MV-4-11 (cell line): ENCODE measurements at places on chromosomes 1 and 21.
A peak's percentile ranks its signal among the peaks of the same experiment; 100 is the strongest.

DNA sequence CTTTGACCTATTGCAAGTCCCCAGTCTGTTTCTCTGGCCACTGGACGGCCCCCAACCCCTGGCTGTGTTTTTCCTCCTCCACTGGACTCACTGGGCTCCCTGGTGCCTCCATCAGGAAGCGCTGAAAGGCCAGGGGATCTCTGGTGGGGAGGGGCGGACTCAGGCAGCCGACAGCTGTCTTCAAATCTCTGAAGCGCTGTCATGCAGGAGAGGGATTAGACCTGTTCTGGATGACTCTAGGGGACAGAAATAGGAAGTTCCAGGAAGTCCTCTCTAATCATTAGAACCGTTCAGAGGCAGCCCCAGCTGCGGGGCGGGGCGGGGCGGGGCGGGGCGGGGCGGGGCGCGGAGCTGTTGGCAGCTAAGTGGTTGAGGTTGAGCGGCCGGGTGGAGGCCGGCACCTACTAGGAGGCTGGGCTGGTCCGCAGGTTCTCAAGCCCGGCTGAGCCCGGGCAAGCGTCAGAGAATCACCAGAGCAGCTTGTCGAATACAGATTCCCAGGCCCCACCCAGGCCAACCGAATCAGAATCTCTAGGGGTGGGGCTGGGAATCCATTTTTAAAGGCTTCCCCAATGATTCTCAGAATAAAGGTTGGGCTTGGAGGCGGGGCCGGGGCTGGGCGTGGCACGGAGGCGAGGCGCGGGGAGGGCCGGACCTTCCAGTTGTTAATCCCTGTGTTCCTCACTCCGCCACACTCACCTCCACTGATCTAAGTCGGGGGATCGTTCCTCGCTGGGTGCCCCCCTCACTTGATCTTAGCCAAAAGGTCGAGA lies 11.4 kb upstream of the PHLDA3 start:
- DNase-seq, result peak; percentile 90

DNA sequence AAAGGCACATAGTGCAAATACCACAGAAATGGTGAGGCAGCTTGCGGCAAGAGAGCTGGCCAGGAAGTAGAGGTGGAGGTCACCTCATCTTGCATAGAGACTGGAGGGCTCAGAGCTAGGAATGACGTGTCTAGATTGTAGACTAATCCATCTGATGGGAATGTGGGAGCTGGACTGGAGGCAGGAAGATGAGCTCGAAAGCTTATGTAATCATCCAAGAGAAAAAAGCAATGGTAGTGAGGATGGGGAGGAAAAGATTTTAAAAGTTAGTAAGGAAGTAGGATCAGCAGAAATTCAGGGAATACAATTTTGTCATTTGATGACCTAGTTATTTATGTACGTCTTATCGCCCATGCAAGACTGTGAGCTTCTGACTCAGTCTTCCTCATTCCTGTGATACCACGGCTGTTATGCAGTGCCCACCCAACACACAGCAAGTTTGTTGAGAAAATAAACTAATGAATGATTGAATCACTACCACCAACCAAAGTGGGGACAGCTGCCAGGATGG lies 123.9 kb downstream of the RRAGC start:
- DNase-seq, result no peak

DNA sequence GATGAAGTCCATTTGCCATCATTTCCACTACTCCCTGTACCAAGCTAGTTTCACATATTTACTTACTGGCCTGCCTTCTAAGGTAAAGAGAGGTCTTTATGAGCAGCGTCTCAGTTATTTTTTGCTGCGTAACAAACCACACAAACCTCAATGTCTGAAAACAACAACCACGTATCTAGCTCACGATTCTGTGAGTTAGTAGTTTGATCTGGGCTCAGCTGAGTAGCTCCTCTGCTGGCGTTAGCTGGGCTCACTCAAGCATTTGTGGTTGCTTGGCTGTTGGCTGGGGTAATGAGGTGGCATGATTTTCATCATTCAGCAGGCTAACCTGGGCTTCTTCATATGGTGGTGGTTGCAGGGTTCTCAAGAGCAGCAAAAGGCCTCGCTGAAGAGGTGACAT lies 225.4 kb downstream of the FOXD2 start:
- DNase-seq, result no peak

- DNase-seq, result no peak
Measured at GRCh38 chr1:9746651-9747050, 77.1 kb downstream of the CLSTN1 start.

- DNase-seq, result no peak
Measured at GRCh38 chr1:41936107-41936506, 17.4 kb upstream of the HIVEP3 start.

DNA sequence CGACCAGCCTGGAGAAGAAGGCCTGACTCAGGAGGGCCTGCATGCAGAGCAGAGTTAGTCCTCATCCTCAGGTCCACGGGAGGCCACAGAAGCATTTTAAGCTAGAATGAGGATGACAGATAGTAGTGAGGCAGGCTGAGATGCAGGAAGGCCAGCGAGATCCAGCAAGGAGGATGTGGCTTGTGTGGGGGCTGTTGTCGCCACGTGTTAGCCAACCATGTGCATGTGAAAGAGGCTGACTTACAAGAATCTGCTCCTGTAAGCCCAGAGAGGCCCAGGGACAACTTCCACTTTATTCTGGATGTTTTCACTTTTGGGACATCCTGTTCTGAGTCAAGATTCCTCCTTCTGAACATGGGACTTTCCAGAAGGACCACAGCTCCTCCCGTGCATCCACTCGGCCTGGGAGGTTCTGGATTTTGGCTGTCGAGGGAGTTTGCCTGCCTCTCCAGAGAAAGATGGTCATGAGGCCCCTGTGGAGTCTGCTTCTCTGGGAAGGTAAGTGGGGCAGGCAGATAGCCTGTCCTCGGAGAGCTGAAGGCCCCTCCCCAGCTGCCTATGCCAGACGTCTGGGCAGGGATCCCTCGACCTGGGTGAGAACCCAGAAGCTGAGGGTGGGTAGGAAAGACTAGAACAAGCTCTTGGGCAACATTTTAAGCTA lies at the start of gene SLAMF8:
TSS of gene SLAMF8 (plus strand) at position 433 of the 661 bp plus-strand sequence. CDS start at position 459, 26 bp downstream.
- peak; percentile 85 for DNase-seq

DNA sequence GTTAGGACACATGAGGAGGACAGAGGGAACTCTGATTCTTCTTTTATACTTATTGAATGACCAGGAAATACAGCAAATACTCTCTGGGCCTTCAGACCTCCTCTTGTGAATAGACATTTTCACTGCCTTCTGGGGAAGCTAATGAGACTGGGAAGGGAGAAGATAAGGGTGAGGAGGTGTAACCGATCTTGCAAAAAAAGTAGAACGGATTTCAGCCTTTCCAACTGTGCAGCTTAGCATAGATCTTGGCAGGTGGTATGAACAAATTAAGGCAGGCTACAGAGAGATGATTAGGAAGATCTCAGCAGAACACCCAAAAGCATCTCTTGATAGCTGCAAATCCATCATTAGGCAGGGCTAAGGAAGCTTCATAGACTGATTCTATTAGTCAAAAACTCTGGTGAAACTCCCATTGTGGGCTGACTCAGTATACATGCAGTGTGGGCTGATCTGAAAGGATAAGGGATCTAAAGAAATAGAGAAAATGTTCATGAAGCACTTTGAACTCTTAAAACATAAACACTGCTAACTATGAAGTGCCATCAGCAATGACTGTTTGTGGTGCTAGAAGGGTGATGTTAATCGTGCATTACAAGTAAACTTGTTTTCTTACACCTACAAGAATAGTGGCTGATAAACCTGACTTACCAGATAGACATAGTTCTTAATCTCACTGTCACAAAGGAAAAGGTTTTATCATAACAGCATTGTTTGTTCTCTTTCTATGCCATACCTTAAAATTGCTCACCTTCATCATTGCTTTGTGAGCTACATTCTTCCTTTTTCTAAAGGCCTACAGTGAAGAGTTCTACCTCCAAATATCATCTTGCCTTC lies 85.5 kb upstream of the PALMD start:
- no peak for DNase-seq

GRCh38 chr21:34702341-34703170 lies 33.8 kb downstream of the CLIC6 start:
- DNase-seq, result no peak

DNA sequence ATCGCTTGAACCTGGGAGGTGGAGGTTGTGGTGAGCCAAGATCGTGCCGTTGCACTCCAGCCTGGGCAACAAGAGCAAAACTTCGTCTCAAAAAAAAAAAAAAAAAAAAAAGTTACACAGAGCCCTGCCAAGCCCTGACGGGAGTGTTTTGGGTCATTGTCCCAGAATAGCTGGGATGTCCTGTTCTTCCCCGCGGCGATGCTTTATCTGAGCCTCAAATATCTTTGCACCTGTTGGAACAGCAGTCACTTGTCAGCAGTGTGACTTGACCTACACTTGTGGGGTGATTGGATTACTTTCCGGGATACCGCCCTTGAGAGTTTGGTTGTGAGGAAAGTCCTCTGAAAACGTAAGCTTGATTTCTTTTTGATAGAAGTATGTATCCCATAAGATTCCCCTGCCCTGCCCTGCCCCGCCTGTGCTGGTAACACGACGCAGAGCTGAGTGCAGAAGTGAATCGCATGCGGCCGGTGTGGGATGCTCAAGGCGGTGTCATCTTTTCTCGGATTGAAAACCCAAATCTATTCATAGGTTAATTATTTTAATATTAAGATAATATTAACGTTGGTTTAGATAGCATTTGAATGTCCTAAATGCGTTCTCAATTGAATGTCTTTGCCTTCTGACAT lies 50.9 kb downstream of the PCNT start:
- DNase-seq, result no peak

DNA sequence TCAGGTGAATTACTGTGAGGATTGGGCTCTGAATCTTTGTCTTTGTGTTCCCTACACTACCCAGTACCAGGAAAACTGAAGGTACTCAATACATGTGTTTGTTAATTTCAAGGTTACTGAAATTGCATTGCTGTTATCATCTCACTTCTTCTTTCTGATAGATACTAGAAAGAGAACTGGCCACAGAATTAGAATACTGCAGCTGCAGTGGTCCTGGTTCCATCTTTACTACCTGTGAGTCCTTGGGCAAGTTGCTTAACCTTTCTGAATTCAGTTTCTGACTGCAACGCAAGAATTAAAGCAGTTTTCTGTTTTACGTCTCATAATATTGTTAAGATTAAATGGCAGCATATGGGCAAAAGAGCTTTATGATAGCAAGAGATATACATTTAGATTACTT lies 263.5 kb downstream of the LMO4 start:
- peak; percentile 52 for DNase-seq

DNA sequence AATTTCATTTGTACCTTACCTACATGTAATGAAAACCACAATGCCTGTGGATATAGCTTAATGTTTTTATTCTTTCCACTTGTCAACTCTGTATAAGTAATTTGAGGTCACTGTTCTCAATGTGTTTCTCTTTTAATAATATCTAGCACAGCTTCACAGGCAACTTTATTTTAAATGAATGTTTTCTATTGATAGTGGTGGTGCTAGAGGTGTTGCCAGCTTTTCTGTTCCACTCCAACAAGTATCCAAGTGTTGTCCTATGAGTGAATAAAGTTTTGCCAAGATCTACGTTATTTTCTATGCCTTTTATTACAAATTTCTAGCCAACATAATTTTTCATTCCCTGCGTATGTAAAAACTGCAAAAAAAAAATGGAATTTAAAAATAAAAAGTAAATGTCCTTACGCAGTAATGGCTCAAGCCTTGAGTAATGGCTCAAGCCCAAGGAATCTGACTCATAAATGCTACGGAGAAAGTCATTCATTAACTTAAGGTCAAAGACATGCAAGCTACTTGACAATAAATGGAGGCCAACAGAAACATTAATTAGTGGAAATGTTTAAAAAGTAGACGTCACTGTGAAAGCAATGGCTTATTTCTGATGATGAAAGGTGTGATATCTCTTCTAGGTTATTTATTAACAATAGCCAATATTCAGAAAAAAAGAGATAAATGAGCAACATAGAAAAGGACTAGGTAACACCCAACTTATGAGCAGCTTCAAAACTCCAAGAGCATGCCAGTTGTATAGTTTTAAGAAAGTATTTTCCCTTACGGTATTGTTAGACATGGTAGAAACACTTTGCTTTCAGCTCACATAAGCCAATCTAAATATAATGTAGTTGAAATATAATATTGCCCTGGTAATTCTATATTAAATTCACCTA lies 71.4 kb downstream of the SLC44A5 start:
- DNase-seq, result no peak

GRCh38 chr1:170871868-170872267 lies 63.5 kb upstream of the MROH9 start:
- DNase-seq, result no peak

- no peak for DNase-seq
Measured at GRCh38 chr1:184748740-184749139, 5.9 kb downstream of the EDEM3 start.

DNA sequence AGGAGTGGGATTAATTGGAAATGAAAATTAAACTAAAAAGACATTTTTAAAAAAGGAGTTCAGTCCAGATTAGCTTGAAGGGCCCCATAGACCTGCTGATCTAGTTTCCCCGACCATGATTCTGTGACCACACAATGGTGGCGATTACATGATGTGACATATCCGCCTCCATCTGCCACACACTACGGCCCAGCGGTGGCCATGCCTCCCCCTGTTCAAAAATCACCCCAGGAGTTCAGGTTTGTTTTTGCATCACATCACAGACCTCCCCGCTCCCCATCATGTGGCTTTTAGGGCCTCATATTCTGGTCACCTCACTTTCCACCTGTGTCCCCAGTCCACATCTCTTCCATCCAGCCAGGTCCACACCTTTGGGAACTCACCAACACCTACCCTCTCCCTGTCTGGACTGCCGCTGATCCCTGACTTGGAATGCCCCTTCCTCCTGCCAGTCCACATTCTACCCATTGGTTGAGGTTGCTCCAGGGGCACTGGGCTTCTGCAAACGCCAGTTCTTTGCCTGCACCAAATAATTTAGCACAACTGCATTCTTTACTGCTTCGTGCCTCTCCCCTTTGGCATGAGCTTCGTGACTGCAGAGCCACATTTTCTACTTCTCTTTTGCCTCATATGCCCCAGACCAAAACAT lies 38.9 kb downstream of the CD247 start:
- no peak for DNase-seq

DNA sequence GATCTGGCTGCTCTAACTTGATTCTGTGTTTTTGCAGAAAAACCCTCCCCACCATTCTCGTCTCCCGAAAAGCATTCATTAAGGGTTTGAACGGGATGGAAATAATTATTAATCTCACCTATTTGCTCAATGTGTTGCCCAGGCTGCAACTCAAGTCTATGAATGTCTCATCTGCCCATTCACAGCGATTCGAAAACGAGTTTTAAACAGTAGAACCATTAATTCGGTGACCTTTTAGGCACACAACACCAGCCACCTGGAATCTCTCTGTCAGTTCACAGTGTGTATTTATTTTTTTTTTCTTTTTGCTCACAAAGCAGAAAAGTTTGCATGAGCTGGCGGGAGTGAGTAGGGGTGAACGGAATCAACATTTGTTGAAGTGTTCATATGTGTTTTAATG lies 764.7 kb upstream of the TPTE start:
- DNase-seq, result no peak

- no peak for DNase-seq
Measured at GRCh38 chr1:56382929-56383328, 196.4 kb downstream of the PLPP3 start.

DNA sequence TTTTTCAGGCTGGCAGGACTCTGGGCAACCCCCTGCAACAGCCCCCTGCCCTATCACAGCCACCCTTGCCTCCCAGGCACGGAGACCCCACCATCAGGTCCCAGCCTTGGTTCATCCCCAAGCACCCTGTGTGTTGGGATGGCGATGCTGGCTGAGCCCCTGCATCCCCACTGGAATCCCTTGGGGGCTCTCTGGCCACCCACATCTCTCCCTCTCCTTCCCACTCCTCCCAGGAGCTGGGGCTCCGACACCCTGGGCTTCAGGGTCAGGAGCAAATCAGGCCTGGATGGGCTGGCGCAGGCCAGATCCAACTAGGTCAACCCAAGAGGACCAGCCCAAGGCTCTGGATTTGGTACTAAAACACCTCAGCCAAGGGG lies 25.9 kb downstream of the COL6A1 start:
- DNase-seq, result no peak

GRCh38 chr1:3024019-3024418 lies 2.8 kb downstream of the ACTRT2 start:
- DNase-seq, result no peak
